ENCODE measurements at places on chromosomes 1 and 21.

- no peak for DNase-seq
Measured at GRCh38 chr1:8198522-8198921, 119.4 kb upstream of the SLC45A1 start.

- DNase-seq = no peak
Measured at GRCh38 chr1:17797478-17797877, 42.3 kb downstream of the ACTL8 start.

- no peak for DNase-seq
Measured at GRCh38 chr1:96362623-96363022, 359.0 kb upstream of the PTBP2 start.

- DNase-seq = no peak
Measured at GRCh38 chr1:21340230-21340945, 50.1 kb upstream of the ECE1 start.

GRCh38 chr1:228003461-228004330 is 3.1 kb upstream of the WNT3A start:
- DNase-seq = no peak

- DNase-seq = no peak
Measured at GRCh38 chr1:65764052-65764451, 28.6 kb upstream of the PDE4B start.

DNA sequence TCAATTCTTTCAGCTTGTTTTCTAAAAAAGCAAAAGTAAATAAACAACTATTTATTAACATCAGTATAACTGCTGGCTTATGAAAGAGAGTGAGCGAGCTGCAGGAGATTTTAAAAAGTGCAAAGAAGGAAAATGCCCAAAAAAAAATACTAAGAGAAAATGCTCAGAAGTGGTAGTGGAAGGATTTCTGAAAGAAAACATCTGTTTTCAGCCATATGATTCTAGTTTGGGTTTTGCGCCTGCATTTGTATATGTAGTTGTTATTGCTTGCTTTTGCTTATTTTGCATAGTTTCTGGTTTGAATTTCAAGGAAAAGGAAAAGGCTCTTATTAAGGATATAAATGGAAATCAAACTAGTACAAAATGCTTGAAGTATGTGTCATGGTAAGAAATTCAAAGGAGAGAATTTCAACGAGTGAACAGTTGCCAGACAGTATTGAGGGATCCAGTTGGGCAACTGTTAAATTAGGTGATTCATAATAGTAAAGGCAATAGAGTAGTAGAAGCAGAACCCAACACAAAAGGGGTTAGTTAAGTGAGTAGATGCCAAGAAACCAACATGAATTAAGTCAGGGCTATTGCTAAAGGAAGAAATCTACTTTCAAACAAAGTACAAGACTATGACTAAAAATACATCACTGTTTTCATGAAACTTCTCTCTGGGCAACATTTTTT is 1.2 kb downstream of the GBP5 start:
- no peak for DNase-seq

DNA sequence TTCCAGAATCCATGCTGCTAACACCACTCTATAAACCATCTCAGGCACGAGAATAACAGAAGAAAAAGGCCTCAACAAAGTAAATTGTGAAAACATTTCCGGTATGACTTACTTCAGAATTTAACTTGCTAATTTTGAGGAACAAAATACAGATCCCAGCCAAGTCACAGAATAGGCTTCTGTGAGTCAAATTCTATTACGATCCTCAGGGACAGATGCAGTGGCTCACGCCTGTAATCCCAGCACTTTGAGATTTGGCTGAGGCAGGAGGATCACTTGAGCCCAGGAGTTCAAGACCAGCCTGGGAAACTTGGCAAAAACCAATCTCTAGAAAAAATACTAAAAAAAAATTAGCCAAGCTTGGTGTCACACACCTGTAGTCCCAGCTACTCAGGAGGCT is 8.8 kb upstream of the CCDC27 start:
- no peak for DNase-seq

DNA sequence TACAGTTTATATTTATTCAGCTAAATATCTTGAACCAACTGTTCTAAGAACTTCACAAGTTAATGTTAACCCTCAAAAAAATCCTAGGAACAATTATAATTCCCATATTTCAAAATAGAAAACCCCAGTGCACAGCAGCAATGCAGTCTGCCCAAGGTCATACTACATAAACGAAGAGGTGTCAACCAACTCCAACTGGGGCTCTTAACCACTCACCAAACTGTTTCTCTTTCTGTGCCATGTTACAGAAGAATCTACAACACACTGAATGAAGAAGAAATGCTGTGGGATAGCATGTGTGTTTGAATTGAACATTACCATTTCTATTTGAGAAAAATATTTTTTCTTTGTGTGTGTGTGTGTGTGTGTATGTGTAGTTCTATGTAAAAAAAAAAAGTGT is 35.7 kb downstream of the EIF4G3 start:
- no peak for DNase-seq

DNA sequence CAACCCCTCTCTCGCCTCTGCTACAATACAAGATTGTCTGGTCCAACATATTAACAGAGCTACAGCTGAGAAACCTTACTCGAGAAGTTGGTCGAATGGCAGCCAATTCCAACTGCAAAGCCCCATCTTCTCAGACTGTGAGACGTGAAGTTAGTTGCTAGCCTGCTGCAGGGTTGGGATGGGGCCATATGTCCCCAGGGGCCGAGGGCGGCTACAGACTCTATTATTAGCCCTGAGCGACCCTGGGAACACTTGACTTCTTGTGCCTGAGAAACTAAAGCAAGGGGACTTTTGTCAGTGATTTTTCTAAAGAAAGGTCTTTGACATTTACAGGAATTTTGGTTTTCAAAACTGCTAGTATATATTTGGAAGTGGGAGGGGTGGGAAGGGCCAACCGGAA is 13.7 kb downstream of the NCF2 start:
- DNase-seq = no peak

- no peak for DNase-seq
Measured at GRCh38 chr1:17984583-17984982, 123.0 kb upstream of the IGSF21 start.

GRCh38 chr21:38244407-38244787 is 12.4 kb upstream of the KCNJ15 start:
- DNase-seq = no peak

GRCh38 chr1:93411000-93411399 is 36.9 kb upstream of the FNBP1L start:
- no peak for DNase-seq

GRCh38 chr1:93447481-93448291 is at the start of gene FNBP1L:
Gene FNBP1L, plus strand, starts transcription at chr1:93448118. Its CDS starts 164 bp downstream, at chr1:93448282.
- DNase-seq = peak; percentile 65

- no peak for DNase-seq
Measured at GRCh38 chr1:77350012-77350770, 68.4 kb downstream of the AK5 start.
